ENCODE measurements at places on chromosomes 1 and 21.
A peak's percentile ranks its signal among the peaks of the same experiment; 100 is the strongest.

DNA sequence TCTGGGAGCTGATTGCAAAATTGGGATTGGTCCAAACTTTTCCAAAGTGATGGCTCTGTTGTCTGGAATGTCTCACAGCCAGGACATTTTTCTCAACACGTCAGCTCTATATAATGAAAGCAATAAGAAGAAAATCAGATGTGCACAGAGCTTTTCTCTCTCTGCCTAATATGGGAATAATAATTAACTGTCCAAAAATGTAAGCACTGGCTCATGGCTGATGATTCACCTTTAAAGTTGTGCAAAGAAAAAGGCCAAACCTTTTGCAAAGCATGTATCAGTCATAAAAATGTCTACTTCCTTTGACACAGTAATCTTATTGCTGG, 30.4 kb downstream of the ZNF281 start:
- peak; percentile 82 for DNase-seq

DNA sequence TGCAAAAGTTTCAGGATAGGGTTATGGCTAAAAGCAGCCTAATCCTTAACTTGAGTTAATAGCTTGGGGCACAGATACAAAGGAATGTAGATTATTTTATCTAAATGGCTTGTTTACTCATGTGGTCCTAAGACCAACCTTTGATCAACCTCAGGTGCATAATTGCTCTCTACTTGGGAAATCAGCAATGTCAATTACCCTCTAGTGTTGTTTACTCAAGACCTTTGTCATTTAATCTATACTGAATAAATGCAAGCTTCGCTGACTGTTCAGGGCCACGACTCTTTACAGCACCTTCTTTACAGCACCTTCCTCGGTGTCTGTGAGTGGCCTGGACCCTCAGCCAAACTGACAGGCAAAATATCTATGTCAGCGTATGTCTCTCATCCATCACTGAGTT, 217.5 kb upstream of the MAP1LC3C start:
- DNase-seq: no peak

DNA sequence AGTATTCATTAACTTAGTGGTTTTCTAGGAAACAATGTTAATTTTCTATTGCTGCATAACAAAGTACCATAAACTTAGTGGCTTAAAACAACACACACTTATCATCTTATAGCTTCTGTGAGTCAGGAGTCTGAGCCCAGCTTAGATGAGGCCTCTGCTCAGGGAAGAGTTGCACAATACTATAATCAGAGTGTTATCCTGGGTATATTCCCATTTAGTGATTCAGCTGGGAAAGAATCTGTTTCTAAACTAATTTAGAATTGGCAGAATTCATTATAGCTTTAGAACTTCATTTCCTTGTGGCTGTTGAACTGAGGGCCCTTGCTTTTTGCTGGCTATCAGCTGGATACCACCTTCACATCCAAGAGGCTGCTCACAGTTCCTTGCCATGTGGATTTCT, 515.5 kb downstream of the BRINP3 start:
- peak; percentile 18 for DNase-seq

- DNase-seq: no peak
Observed at GRCh38 chr1:38787041-38787440, 72.5 kb downstream of the RRAGC start.

Data from stromal cell of bone marrow (primary cell).